Activated CD8-positive, alpha-beta T cell treated with anti-CD3 and anti-CD28 coated beads, Interleukin-2, amount 10 ng/mL, durations not matched to agents 7 days and 5 days (primary cell): ENCODE measurements at places on chromosomes 1 and 21. TPM values are rescaled to one million over a fixed set of nuclear protein-coding genes. Genes with fewer than 3 reads are reported as not detected.

GRCh38 chr1:161950377-161950776 is 73.3 kb downstream of the OLFML2B start:
- no peak for DNase-seq

The AIRE gene
- total RNA-seq: not detected

DNA sequence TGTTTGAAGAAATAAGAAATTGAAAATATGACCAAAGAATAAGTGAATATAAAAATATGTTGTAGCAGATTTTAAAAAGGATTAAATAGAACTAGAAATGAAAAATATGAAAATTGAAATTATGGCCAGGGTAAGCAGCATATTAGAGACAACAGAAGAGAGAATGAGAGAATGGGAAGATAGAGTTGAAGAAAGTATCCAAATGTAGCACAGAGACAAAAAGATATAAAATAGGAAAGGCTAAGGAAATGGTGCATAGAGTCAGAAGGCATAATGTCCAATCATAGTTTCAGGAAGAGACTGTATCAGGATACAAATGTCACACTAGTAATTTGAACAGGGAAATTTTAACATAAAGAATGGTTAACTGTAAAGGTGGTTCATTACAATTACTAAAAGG is 29.5 kb downstream of the AZIN2 start:
- no peak for DNase-seq

DNA sequence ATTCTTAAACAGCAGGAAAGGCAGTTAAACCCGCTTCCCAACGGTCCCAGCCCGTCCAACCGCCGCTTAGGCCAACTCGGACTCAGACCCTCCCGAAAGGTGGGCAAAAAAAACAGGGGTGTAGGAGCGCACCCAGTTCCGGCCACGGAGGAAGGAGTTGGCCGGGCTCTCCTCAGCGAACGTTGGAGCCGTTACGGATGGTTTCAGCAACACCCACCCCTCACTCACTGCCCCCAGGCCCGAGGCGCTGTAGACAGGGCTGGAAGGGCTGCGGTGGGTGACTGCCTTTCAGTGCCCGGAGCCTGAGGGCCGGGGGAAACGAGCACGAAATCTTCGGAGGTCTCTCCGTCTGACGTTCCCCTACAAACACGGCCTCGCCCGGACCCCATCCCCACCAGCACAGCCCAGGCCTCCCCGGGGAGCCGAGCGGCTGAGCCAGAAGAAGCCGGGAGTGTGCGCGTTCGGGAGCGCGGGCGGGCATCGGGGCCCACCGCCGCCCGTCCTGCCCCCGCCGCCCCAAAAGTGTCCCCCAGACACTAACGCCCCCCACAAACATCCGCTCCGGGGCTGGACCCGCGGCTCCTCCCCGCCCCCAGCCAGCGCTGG is 1.3 kb downstream of the KDM5B start:
- peak; percentile 42 for DNase-seq

DNA sequence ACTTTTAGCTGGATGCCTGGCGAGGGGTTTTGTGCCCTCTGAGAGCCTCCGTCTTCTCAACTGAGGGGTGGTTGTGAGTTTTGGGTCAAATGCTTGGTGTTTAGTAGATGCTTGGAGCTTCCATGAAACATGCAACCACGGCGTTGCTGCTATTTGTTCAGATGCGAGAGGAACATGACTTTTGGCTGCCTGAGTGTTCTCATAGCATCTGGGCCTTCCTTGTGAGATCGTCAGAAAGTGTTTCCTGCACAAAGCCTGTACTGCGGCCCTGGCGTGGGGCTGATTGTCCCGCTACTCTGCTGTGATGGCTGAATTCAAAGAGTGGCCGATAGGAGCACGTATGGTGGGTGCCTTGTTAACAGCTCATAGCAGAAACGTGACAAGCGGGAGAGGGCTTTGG is 69.8 kb upstream of the FAM3B start:
- no peak for DNase-seq

- DNase-seq: no peak
Measured at GRCh38 chr1:100931716-100932115, 35.8 kb downstream of the SLC30A7 start.

GRCh38 chr1:165574295-165574694 is 30.5 kb downstream of the LRRC52 start:
- DNase-seq: no peak

- no peak for DNase-seq
Measured at GRCh38 chr1:241156231-241156965, 200.6 kb downstream of the RGS7 start.

- DNase-seq: no peak
Measured at GRCh38 chr1:66933887-66934700, 9.3 kb downstream of the MIER1 start.
